EL (cell line): ENCODE measurements at places on chromosomes 6 and 20.

DNA sequence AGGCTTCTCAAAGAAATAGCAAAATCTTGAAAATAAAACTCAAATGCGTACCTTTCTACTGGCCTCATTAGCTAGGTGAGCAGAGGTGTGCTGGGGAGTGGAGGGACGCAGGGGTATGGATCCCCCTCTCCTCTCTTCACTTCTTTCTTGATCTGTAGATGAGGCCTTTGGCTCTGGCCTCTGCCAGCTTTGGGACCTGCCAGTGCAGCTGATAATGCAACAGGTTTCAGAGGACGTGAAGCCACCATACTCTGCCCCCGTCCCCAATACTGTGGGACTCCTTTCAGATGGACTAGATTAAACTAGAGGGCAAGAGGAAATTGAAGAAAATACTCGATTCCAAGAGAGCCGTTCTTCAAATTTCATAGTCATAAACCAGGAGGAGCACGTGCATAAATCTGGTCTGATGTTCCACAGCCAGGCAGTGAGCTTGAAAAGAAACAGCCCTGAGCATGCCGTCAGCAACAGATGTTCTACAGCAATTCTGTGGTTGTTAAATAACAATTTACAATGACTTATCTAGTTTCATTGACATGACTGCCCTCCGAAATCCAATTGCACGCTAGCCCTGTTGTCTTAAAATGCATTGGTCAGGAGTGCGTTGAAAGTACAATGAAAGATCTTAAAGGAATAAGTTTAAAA lies 245.3 kb upstream of the FOXQ1 start:
- no peak for DNase-seq

DNA sequence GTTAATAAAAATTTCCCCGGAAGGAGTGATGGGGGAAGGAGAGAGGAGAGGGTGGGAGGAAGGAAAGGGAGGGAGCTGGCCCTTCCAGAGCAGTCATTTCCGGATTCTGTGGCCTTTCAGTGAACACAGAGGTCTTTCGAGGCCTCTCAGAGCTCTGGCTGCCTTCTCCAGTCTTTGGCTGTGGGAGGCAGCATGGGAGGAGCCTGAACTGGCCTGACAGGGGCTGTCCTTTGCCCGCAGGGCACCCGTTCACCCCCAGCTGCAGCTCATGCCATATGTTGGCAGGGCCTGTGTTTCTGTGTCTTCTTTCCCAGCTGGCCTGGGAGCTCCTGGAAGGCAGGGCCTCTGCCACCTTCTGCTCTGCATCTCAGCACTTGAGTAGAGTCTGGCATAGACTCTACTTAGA lies 95.5 kb downstream of the PPP1R14C start:
- peak; percentile 50 for DNase-seq

GRCh38 chr20:60630609-60631008 lies 621.5 kb upstream of the CDH4 start:
- DNase-seq: no peak

GRCh38 chr6:149393002-149393679 lies 6.9 kb upstream of the SUMO4 start:
- peak; percentile 25 for DNase-seq

GRCh38 chr20:45798935-45799642 lies 7.3 kb downstream of the DNTTIP1 start:
- peak; percentile 64 for DNase-seq

- no peak for DNase-seq
Measured at GRCh38 chr20:19336631-19337030, 124.2 kb downstream of the SLC24A3 start.

DNA sequence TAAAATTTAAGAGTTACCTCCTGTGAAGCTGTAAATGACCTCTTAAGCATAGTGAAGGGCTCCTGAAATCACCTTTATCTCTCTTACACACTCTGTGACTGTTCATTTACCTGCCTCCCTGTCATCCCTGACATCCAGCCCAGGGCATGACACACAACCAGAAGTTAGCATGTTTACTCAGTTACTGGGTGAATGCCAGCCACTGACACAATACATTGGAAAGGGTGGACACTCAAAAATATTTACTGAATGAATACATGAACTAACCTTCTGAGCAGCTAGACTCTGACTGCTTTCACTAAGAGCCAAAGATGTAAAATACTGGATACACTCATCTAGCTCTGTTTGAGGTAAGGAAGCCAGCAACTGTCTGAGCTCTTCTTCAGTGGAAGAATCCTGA lies 25.3 kb downstream of the SERAC1 start:
- peak; percentile 69 for DNase-seq

- no peak for DNase-seq
Measured at GRCh38 chr20:51050531-51051075, 27.7 kb upstream of the KCNG1 start.

- no peak for DNase-seq
Measured at GRCh38 chr20:41776421-41776820, 158.2 kb upstream of the CHD6 start.

- peak; percentile 7 for DNase-seq
Measured at GRCh38 chr6:154731296-154732218, 1.7 kb upstream of the SCAF8 start.

DNA sequence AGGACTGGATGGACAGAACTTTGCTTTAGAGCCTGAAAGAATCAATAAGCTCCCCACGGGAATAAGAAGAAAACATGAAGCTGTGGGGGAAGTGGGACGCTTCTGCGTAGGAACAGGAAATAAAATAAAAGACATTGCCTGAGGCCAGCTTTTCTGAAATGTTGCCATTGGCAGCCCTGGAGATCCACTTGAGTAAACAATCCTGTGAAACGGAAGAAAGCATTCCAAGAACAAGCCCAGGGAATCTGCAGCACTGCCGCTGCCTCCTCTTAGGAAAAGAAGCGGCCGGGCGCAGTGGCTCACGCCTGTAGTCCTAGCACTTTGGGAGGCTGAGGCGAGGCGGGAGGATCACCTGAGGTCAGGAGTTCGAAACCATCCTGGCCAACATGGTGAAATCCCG lies 182.3 kb upstream of the RALGAPA2 start:
- DNase-seq: no peak

DNA sequence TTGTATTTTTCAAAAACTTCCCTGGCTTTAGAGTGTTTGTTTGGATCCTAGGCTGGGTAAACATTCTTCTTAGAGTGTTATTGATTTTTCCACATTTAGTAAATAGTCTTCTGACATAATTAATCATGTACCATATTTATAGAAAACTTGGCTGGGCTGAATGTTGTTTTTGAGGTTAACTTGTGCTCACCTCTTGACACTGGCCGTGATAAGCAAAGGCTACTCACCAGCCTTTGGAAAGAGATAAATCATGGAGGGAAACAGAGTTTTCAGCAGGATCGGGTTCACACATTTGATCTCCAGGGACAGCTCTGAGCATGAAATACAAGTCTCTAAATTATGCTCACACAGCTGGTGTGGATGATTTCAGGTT lies 6.2 kb upstream of the CD93 start:
- no peak for DNase-seq

DNA sequence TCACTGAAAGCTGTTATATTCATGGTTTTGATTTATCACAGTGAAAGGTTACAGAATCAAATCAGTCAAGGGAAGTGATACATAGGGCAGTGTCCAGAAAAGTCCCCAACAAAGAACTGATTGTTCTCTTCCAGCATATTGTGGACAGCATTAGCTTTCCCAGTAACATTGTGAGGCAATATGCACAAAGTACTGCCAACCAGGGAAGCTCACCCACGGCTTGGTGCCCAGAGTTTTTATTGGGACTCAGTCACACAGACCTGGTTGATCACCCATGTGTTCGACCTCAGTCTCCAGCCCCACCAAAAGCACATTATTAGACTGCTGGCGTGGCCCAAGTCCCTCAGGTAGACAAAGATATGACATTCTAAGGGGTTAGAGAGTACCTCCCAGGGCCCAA lies 76.0 kb downstream of the LCA5 start:
- no peak for DNase-seq

DNA sequence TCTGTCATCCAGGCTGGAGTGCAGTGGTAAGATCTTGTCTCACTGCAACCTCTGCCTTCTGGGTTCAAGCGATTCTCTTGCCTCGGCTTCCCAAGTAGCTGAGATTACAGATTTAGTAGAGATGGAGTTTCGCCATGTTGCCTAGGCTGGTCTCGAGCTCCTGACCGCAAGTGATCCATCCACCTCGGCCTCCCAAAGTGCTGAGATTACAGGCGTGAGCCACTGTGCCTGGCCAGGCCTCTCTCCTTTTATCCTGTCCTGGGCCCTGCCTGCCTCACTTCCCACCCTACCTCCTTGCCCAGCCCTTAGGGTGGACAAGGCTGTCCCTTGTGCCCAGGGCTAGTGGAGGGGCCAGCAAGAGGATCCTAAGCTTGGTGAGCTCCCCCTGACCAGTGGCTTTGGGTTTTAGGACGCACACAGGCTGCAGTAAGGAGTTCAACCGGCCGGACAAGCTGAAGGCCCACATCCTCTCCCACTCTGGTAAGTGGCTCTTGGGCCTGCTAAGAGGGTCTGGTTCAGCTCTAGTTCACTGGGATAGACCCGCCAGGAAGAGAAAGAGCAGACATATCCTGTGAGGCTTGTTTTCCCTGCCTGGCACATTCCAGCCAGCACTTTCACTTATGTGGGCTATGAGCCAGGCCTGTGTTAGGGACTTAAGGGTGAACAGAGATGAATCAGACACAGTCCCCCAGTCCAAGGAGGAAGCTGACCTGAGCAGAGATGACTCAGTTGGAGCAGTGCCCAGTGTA lies 21.9 kb upstream of the CHMP4B start:
- DNase-seq: peak; percentile 97

DNA sequence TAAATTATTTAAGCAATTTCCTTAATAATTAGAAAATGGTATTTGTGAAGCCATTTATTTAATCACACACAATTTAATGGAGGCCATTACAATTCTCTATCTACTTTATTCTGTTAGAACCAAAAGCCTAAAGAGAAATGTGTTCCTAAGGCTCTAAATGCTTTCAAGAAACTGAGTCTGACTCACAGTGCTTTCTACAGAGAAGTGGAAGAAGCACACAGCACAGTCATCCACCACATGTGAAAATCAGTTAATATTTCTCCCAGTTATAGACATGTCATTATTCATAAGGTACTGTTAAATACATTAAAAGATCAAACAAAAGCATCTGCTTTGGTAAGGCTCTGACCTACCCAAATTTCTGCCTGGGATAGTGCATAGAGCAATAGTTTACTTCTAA lies 214.4 kb downstream of the ALDH8A1 start:
- no peak for DNase-seq

- DNase-seq: no peak
Measured at GRCh38 chr6:14009431-14009830, 84.7 kb downstream of the RNF182 start.

- DNase-seq: peak; percentile 14
Measured at GRCh38 chr6:13924949-13925881, at the start of gene RNF182. TSS of gene RNF182 (plus strand) at chr6:13924952. CDS start at chr6:13977120, 52,168 bp downstream.

DNA sequence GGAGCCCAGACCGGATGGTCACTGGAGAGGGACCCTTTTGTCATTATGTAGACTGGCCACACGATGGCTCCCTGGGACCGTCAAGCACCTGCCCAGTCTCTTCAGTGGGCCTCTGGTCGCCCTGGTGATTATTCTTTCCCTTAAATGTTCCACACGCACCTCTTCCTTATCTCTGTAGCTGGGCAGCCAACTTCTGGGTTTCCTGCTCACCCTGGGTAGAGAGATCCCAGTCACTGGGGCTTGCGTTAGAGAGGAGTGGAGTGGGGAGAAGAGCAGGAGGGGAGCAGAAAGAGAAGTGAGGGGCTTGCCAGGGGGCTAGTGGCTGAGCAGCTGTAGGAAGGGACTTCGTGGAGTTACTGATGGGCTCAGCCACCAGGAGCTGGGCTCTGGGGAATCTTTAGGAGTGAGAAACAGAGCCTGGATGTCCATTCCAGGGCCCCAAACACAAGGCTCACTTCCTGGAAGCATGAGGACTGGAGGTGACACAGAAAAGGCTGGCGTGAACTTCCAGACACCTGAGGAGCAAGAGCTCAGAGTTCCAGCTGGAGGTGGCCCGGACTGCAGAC lies 150.1 kb downstream of the DHX35 start:
- peak; percentile 53 for DNase-seq
